ENCODE measurements at places on chromosomes 7 and 10.
A peak's percentile ranks its signal among the peaks of the same experiment; 100 is the strongest.

DNA sequence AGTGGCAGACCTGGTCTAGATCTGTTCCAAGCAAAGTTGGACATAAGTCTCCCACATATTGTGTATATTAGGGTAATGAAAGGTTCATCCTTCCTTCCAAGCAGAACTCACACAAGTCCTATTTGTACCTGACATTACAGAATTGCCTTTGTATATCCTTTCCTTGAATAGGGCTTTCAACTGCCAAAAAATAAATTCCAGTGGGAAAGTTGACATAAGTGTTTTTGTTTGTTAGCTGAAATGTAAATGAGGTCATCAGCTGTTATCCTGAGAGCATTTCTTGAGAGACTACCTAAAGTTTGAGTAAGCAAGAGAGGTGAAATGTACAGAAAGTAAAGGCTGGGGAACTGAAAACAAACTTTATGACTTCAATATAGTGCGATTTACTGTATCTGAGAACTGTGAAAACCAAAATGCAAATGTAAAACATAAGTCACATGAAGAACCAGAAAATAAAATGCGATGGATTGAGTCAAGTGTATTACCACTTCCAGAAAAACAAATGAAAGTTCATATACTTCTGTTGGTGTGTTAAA is 527.3 kb upstream of the SEMA3D start:
- no peak for DNase-seq

DNA sequence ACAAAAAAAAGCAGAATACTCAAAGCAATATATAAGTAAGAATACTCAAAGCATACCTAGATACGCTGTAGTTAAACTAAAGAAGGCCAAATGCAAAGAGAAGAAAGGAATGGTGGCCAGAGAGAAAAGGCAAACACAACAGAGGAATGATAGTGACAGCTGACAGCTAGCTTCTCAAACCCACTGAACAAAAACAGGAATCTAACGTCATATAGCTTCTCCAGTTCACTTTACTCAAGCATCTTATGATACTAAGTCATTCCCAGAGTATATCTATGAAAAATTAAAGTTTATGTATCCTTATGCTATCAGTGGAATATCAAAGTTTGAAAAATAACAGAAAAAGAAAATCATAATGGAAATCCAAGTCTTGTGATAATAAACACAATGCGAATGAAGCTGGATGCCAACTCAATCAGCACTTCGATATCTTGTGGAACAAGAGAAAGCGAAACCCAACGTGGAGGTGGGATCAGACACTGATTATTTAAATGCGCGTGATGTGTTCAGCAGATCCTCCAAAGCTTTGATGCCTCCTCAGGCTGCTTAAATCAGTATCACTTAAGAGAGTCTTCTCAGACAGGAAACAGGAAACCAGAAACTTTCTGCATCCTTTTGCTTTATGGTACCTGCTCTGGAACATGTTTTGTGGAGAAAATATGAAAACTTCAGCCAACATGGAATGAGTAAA is 102.8 kb downstream of the PIP4K2A start:
- DNase-seq, result no peak

GRCh38 chr10:103678178-103678526 is 177.2 kb downstream of the SH3PXD2A start:
- DNase-seq, result no peak

DNA sequence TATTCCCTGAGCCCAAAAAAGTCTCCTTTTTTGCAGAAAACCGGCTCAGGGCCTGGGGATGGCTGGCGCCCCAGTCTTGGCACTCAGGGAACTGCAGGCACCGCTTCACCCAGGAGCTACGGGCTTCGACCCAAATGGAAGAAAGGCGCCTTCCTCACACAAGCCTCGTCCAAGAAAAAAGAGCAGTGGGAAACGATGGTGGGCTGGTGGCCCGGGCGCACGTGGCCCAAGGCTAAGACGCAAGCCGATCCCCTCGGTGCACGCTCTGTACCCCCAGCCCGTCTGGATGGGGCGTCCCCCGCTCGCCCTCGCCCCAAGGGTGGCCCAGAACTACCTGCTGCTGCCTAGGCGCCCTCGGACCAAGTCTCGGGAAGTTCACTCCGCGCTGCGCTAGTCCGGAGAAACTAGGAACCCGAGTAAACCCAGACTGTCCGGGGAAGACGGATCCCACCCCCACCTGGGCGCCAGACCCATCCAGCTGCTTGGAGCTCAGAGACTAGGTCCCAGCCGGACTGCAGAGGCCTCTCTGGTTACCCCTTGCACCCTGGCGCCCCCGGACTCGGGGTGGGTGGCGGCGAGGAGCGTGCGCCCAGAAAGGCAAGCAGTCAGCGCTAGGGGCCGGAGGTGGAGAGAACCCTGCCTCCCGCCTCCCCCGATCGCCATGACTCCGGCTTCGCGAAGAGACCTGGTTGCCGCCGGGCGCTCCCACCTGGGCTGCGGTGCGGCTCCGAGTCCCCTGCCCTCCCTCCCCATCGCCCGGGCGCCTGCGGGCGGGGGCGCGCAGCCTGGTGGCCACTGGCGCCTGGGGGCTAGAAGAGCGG is 76.4 kb downstream of the CALN1 start:
- no peak for DNase-seq

GRCh38 chr10:132364594-132364970 is 32.4 kb upstream of the PWWP2B start:
- DNase-seq, result no peak

GRCh38 chr7:138802706-138803105 is 4.7 kb upstream of the ATP6V0A4 start:
- DNase-seq, result no peak

GRCh38 chr7:113379746-113380145 is 261.4 kb upstream of the SMIM30 start:
- DNase-seq, result no peak

DNA sequence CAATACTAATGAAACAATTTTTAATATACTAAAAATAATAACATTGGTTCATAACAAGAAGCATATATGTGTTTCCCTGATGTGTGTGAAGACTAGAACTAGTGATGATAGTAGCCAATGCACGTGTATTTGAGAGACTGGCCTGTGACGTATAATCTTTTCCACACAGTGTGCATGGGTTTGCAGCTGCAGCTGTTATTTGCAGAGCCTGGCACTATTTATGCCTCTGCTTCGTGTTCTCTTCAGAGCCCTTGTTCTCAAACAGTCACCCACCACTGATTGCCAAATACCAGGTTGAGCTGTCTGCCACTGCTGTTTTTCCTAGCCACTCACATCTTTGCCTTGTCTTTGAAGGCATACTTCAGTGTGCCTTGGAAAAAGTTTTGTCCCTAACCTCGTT is 531.7 kb downstream of the ETV1 start:
- no peak for DNase-seq

- DNase-seq, result no peak
Measured at GRCh38 chr7:22663357-22663718, 63.7 kb upstream of the IL6 start.

GRCh38 chr7:116512520-116513188 is 12.2 kb upstream of the CAV1 start:
- no peak for DNase-seq

DNA sequence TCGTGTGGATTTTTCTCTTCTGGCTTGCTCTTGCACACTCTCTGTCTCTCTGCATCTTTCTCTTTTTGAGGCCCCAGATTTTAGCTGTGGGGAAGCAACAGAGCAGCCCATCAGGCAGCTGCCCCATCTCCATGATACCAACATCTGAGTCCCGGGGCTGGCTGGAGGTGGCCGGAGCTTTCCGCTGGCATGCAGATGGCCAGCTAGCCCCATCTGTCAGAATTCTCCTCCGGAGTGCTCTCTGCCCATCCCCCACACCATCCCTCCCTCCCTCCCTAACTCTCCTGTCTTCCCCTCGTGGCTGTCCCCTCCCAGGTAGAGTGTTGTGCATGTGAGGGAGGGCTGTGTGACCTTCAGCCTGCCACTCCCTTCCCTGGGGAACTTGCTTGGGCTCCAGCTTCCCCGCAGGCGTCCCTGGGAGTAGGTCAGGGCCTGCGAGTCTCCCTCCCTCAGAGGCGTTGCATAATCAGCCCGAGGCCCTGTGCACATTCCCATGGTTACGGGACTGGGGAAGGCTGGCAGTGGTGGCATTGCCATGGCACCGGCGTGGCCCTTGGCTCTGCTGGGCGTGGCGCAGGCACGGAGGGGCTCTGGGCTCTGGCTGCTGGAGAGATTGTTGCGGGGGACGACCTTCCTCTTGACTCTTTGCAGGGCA is 24.7 kb downstream of the GHRHR start:
- DNase-seq, result peak; percentile 79

DNA sequence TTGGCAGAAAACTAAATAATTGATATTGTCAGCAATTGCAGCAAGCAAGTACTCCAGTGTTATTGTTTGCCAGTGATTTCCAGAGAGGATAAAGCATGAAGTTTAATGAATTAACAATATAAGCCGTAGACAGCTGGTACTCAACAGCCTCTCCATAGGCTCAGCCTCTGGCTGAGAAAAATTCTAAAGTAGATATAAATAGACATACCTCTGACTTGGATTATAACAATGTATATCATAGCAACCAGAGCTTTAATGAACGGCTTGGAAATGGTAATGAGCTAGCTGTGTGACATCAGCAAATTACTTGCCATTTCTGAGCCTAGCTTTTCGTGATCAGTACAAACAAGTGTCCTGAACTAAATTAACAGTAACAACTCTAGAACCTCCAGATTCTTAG is 1055.4 kb upstream of the AUTS2 start:
- no peak for DNase-seq

- no peak for DNase-seq
Measured at GRCh38 chr10:117680601-117681000, 138.1 kb downstream of the EMX2 start.

DNA sequence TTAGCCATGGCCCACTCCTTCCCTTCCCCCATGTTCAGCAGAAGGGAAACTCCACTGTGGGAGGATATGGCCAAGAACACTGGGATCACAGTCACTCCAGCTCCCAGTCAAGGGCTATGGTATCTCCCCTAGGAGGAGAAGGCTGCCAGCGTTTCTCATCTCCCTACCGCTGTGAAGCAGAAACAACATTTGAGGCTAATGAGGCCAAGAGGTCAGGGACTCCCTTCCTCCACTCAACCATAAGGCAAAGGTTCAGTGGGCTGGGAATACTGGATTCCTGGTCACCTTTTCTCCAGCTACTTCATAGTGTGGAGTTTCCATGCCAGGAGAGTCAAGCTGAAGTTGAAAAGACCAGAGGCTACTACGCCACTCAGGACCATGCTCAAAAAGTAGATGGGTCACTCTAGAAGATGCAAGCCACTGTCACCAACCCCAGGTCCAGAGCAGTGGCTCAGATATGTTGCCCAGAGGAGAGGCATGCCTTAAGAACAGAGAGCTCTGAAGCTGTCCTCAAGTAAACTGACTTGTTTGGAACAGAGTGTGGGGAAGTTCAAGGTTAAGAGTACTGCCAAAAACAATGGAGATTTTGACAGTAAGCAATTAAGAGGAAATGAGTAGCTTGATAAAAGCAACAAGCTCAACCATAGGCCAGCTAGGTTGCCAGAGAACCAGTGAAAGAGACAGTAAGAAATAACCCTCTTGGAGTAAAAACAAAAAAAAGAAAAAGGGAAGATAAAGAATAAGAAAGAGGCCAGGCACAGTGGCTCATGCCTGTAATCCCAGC is 3.8 kb upstream of the TMEM140 start:
- DNase-seq, result no peak

DNA sequence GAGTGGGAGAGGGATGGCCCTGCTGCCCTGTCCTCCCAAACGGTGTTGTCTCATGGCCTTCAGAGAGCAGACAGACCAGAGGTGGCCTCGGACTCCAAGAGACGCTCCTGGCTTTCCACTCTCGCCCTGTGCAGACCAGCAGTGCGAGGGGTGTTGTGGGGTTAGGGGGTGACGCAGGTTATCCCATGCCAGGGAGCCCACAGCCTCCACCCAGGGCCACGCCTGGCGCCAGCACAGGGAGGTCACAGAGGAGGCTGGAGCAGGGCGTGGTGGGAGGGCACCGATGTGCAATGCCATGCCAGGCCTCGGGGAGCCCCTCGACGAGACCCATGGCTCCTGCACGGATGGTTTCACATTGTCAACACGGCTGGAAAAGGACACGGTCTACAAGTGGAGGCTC is 52.1 kb downstream of the INPP5A start:
- no peak for DNase-seq

- no peak for DNase-seq
Measured at GRCh38 chr10:87861566-87861952, 1.8 kb downstream of the KLLN start.

DNA sequence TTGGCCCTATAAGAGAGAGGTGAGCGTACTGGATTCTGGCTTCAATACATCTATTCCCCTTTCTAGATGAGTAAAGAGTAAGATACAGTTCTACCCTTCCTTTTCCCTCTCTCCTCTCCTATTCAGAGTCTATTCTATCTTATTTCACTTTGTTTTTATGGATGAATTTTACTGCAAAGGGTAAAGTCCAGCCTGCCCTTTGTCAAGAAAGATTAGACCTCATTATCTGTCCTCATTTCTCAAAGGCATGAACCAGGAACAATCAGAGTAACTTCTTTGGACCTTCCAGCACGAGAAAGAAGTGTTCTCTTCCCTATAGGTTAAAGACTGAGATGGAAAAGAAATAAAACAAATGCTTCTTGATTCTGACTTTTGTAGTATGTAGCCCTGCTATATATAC is 239.0 kb downstream of the PRKG1 start:
- DNase-seq, result no peak

GRCh38 chr7:140056431-140057142 is 6.2 kb downstream of the PARP12 start:
- DNase-seq, result no peak

GRCh38 chr7:154931906-154932305 is 71.0 kb downstream of the PAXIP1 start:
- DNase-seq, result no peak

DNA sequence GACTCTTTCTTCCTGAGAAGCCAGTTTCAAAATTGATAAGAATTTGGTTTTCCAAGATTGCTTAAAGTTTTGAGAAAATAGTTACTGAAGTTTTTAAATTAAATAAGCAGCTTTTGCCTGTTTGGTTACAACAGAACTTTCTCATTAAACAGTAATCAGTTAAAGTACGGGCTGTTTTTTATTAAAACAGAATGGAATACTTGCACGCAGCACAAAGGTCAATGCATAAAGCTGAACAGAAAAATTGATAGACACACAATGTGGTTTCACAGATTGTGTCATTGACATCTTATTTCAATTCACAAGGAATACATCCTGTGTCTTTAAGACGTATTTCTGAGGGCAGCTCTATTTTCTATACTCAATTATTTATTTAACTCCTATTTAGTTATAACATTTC is 192.2 kb downstream of the PRKG1 start:
- DNase-seq, result no peak
